ENCODE measurements at places on chromosomes 6 and 20. TPM values are rescaled to one million over a fixed set of nuclear protein-coding genes. Genes with fewer than 3 reads are reported as not detected.

Gene C4A
- total RNA-seq: 5.0 TPM

Gene DACT2
- not detected for total RNA-seq

Gene SIRPB2
- total RNA-seq: not detected

DNA sequence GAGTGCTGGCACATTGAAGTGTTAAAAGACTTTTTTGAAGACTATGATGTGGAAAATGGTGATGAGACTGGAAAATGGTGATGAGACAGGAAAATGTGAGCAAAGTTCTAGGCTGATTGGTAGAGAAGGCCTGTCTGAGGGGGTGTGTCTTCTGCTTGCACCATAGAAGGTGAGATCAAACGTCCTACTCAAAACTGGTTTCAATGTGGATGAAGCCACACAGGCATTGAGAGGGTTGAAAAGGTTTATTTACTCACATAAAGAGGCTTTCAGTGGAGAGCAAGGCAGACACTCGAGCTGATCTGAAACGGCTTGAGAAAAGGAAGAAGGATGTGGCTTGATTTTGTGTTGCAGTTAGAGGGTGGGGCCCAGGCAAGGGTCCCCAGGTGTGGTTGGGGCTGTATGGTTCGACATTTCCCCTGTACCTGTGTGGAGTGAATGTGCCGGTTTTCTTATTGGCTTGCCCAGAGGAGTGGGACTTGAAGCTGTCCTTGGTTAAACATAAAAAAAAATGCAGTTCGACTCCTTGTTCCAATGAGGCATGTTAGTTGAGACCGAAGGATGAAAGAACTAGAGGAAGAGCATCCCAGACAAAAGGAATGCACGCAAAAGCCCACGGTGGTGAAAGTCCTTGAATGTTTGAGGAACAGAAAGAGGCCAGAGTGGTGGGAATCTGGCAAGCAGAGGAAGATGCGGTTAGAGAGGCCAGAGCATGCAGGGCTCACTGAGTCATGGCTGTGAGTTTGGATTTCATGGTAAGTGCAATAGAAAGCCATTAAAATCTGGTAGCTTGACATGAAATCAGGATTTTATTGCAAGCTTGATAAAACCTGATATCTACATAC is 172.3 kb downstream of the EPM2A start:
- no peak for DNase-seq
- H3K4me3 ChIP-seq: no peak overlapping the region
- H3K27me3 ChIP-seq: no peaks in the 10 kb centered on the region
- H3K36me3 ChIP-seq: no peaks in the 10 kb centered on the region

- peaks cover 89% of the 10 kb centered on the region for H3K4me1 ChIP-seq
- peak; percentile 64 for DNase-seq
- H3K4me3 ChIP-seq: peak overlapping the region; percentile 64
- no peaks in the 10 kb centered on the region for H3K27me3 ChIP-seq
- H3K27ac ChIP-seq: peak overlapping the region; percentile 89
- peaks cover 24% of the 10 kb centered on the region for H3K36me3 ChIP-seq
Measured at GRCh38 chr6:17965397-17965796, 22.0 kb downstream of the KIF13A start.

- H3K27me3 ChIP-seq: no peaks in the 10 kb centered on the region
- peaks cover 13% of the 10 kb centered on the region for H3K36me3 ChIP-seq
- H3K4me3 ChIP-seq: no peak overlapping the region
- no peak overlapping the region for H3K27ac ChIP-seq
Measured at GRCh38 chr6:92124200-92124651, 1295.1 kb downstream of the EPHA7 start.

- peaks cover 31% of the 10 kb centered on the region for H3K36me3 ChIP-seq
- H3K4me1 ChIP-seq: peaks cover 40% of the 10 kb centered on the region
- H3K27me3 ChIP-seq: peaks cover 19% of the 10 kb centered on the region
- H3K27ac ChIP-seq: peak overlapping the region; percentile 97
- peak overlapping the region; percentile 98 for H3K4me3 ChIP-seq
Measured at GRCh38 chr6:35468980-35469750, 964 bp downstream of the RPL10A start.

- no peaks in the 10 kb centered on the region for H3K36me3 ChIP-seq
- H3K4me3 ChIP-seq: no peak overlapping the region
Measured at GRCh38 chr6:49030251-49031020, 432.6 kb downstream of the MMUT start.

DNA sequence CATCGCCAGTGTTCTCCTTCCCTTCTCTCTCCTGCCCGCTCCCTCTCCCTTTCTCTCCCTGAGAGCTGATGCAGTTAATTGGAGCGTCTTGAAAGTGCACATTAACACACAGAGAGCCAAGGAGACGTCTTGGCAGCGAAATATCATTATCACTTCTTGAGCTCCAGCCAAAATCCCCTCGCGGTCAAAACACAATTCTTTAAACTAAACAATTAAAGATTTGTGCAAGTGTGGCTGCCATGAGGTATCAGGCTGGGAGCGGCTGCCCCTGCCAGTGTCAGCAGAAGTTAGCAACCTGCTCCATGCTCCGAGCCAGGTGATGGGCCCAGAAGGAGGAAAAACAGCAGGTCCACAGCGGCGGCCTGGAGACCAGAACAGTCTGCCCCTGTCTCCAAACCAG is 100.9 kb upstream of the FOXP4 start:
- DNase-seq: no peak
- peaks cover 36% of the 10 kb centered on the region for H3K27me3 ChIP-seq
- H3K27ac ChIP-seq: no peak overlapping the region
- H3K4me1 ChIP-seq: no peaks in the 10 kb centered on the region

Data from HFFc6 (cell line).